ENCODE measurements at places on chromosomes 16 and 17.
A peak's percentile ranks its signal among the peaks of the same experiment; 100 is the strongest.

DNA sequence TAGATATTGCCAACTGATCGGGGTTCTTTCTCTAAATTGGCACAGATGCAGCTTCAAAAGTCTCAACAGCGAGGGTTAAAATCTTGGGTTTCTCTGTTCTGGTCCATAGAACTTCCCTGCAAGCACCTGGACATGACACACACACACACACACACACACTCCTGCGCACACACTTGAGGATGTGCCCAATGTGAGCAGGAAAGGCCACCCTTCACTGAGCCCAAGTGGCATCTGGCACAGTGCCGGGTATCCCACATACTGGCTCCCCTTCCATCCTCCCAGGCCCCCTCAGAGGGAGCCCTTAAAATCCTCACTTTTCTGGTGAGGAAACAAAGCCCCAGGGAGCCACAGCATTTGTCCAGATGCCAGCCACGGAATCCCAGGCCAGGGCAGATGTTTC, 55.5 kb downstream of the ZNF423 start:
- no peak for DNase-seq

DNA sequence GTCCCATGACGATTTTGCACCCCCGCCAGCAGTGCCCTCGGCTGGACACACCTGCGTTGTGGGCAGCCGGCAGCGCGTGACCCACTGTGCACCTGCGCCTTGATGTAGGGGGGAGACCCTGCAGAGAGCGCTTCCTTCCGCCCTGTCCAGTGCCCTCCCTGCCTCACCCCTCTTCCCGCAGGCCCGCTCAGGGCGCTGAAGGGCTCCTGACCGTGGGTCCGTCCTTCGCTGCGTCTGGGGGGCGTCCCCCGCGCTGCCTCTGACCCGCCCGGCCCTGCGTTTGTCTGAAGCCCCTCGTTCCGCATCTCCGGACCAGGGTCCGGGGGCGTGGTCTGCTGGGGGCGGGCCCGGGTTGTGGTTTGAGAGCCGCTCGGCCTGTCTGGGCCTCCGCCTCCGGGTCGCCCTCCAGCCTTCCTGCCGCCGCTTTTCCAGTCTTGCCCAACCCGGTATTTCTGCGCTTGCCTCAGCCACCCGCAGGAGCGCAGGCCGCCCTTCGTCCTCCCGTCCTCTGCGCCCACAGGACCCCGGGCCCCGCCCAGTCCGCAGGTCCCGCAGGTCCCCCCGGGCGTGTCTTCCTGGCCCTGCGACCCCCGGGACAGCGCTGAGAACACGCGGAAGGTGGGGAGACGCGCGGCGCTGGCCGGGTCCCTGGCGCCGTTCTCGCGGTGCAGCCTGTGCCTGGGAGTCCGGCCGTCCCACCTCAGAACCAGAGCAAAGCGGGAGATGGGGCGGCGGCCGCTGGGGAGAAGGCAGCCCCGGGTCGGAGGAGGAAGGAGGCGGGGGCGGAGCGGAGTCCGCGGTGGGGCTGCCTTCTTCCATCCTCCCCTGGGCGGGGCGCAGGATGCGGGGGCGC, 4.0 kb upstream of the IL17C start:
- DNase-seq: peak; percentile 63

- DNase-seq: no peak
These were observed 32.2 kb downstream of the SNN start for GRCh38 chr16:11700264-11701029.

- no peak for DNase-seq
These were observed 15.4 kb downstream of the MRTFB start for GRCh38 chr16:14086477-14086876.

GRCh38 chr17:58666858-58667267, 25.0 kb downstream of the TEX14 start:
- DNase-seq: no peak

DNA sequence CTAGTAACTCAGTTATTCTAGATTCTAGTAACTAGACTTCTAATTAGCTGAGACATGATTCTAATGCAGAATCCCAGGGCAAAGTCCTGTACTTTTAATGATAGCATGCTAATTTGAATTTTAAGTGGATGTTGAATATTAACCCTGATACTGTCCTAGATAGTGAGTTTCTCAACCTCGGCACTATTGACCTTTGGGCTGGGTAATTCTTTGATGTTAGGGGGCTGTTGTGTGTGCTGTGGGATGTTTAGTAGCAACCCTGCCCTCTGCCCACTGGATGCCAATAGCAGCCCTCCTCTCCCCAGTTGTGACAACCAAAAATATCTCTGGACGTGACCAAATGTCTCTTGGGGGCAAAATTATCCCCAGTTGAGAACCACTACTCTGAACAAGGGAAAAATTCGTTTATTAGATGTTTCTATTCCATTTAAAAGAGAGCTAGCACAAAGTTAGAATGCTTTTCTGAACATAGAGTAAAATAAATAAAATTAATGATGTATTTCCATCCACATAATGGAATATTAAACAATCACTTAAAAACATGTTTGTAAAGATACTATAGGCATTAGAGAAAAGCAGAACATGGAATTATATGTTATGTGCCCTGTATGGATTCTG, 30.2 kb downstream of the SALL1 start:
- no peak for DNase-seq

- no peak for DNase-seq
These were observed 45.3 kb upstream of the CORO6 start for GRCh38 chr17:29667969-29668368.

GRCh38 chr17:38715216-38715943, 10.3 kb downstream of the MLLT6 start:
- DNase-seq: no peak

- DNase-seq: no peak
These were observed 8.4 kb upstream of the SPATA2L start for GRCh38 chr16:89709716-89710432.

DNA sequence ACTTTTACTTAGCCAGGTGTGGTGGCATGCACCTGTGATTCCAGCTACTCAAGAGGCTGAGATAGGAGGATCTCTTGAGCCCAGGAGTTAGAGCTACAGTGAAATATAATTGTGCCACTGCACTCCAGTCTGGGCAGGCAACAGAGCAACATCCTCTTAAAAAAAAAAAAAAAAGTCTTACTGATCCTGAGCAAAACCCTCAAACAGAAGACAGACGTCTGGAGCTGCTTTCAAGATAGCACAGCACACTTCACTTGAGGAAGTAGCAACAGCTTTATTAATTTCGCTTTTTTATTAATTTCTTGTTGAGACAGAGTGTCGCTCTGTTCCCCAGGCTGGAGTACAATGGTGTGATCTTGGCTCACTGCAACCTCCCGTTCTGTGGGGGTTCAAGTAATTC, 10.2 kb upstream of the GGA2 start:
- DNase-seq: no peak

GRCh38 chr17:42380935-42381334, 7.3 kb downstream of the STAT3 start:
- no peak for DNase-seq

DNA sequence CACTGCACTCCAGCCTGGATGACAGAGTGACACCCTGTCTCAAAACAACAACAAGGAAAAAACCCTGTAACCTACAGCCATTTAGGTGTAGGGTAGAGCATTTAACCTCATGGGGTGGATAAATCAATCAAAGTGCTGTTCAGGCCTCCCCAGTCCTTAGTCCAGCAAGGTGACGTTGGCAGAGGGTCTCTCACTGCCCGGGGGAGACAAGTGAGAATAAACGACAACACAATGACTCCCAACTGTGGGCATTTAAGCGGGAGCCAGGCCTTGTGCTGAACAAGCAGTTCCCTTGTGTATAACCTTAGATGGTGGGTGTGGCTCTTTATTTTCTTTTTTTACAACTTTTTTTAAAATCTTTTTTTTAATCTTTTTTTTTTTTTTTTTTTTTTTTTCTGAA, 29.3 kb downstream of the TMEM92 start:
- DNase-seq: no peak

- peak; percentile 49 for DNase-seq
These were observed 46.6 kb upstream of the NUDT7 start for GRCh38 chr16:77675464-77676324.

DNA sequence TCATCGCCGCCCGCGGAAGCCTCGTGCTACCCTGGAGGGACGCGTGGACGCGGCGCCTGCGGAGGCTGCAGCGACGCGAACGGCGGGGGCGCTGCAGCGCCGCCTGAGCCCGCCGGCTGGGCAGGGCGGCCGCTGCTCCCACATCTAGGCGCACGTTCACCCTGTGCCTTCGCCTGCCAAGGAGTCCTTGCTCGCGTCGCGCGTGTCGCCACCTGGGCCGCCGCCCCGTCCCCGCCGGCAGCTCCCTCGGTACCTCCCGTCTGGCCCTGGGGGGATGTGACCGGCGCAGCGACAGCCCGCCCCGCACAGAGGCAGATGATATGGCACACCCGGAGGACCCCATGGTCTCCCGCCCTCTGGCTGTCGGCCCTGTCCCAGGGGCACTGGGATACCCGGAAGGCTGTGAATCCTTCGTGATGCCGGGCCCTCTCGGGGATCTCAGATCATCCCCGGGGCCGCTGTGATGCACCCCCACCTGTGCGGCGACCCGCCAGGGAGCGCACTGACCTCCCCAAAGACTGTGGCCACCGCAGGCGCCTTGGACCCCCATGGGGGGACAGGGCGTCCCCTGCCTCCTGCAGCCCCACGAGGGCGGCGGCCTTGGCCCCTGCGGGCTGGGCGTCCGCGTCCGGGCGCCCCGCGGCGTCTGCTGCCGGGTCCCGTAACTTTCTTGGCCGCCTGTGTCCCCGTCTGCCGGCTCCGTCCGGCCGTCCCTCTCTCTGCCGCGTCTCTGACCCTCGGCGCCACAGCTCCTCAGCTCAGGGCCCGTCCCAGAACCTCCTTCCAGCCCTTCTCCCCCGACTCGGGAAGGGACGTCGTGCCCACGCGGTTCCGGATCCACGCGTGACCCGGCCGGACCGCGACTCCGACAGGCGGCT, 689 bp upstream of the TBC1D24 start:
- DNase-seq: peak; percentile 56

- DNase-seq: no peak
These were observed 47.9 kb upstream of the SREBF1 start for GRCh38 chr17:17884391-17885357.

DNA sequence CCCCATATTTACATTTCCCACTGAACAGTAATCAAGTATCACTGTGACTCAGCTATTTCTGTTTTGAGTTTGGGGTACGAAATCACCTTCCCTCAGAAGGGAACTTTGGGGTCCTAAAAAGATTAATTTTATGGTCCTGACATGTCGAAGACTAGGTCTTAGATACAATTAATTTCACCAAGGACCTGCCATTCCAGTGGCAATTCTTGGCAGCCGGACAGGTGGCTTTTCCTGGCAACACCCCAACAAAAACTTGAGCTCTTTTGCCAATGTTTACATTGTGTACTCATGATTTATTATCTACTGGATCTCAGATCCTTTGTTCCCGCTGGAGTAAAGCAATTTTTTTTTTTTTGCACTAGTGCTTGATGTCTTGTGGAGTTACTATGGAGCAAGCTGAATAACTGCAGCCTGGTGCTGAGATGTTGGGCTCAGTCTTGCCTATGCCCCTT, 14.4 kb downstream of the SLFN5 start:
- no peak for DNase-seq

- DNase-seq: no peak
These were observed 24.6 kb downstream of the HOXB1 start for GRCh38 chr17:48506246-48506645.

DNA sequence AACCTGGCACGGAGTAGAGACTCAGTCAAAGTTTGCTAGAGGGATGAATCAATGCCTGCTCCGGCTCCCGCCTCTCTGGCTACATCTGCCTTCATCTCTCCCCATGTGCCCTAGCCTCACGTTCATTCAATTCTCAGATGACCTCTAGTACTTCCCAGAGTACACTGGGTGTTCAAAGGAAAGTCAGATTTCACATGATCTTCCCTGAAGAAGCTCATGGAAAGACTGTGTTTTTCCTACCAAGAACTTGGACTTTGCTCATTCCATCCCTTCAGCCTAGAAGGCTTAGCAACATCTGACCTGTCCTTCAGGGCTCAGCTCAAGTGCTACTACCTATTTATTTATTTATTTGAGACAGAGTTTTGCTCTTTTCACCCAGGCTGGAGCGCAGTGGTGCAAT, 11.1 kb upstream of the TNK1 start:
- DNase-seq: no peak

DNA sequence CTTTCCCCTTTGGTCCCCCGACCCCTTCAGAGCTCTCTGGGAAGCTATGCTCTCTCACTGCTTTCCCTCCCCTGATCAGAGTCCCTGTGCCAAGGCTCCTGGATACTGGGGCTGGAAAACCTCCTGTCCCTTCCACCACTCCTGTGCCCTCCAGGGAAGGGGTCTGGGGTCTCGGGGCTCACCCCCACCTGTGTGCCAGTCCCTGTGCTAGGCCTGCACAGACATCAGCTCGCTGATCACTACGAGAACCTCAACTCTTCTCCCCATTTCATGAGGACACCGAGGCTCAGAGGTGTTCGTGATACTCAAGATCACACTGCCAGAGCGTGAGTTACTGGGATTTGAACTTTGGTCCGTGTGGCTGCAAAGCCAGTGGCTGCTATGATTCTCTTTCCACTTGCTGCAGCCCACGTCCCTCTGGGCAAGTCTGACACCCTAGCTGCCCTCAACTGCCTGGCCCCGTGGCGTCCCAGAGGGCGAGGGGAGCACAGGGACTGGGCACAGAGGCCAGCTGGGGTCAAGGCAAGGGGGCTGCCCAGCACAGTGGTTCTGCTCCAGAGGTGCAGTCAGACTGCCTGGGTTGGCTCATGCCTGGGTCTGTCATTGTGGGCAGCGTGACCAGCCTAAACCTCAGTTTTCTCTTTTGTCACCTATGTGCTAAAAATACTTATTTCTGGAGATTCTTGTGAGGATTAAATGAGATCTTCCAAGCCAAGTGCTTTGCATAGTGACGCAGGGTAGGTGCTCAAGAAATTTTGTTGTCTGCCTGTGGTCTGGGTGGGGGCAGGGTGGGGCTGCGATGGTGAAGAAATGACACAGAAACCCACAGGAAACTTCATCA, 43.8 kb upstream of the TOB1 start:
- peak; percentile 50 for DNase-seq

DNA sequence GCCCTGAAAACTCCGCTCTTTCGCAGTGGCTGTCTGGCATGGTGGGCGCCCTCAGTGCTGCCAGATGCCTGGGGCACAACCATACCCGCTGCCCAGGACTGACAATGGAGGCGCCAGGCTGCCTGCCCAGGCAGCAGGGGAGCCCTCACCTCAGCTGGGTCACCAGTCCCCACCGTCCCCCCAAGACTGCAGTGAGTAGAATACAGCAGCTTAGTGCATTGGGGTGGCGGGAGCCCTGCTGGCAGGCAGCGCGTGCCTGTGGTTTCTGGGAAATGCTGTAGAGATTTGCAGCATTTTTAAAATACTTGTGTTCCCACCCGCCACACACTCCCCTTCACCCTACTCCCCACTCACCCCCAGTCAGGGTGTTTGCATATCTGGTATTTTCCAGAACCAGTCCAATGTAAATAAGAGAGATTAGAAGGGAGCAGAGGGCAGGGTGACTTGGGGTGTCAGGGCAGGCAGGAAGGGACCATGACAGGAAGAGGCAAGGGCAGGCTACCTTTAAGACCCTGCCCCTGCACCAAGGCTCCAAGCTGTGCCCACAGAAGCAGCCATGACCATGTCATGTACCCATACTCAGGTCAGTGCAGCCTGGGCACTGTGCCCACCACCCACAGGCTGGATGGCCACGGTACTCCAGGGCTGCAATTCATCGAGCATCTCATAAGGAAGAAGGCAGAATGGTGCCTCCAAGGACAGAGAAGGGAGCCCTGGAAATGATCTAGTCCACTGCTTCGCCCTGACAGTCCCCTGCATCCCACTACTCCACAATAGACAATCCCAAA, 21.5 kb downstream of the MYO18A start:
- DNase-seq: no peak

Measured in activated CD4-positive, CD25-positive, alpha-beta regulatory T cell treated with anti-CD3 and anti-CD28 coated beads, Interleukin-2, amount 50 U/mL, for 72 hours (primary cell).